Fibroblast of upper back skin (primary cell): ENCODE measurements at places on chromosomes 12 and 14.

DNA sequence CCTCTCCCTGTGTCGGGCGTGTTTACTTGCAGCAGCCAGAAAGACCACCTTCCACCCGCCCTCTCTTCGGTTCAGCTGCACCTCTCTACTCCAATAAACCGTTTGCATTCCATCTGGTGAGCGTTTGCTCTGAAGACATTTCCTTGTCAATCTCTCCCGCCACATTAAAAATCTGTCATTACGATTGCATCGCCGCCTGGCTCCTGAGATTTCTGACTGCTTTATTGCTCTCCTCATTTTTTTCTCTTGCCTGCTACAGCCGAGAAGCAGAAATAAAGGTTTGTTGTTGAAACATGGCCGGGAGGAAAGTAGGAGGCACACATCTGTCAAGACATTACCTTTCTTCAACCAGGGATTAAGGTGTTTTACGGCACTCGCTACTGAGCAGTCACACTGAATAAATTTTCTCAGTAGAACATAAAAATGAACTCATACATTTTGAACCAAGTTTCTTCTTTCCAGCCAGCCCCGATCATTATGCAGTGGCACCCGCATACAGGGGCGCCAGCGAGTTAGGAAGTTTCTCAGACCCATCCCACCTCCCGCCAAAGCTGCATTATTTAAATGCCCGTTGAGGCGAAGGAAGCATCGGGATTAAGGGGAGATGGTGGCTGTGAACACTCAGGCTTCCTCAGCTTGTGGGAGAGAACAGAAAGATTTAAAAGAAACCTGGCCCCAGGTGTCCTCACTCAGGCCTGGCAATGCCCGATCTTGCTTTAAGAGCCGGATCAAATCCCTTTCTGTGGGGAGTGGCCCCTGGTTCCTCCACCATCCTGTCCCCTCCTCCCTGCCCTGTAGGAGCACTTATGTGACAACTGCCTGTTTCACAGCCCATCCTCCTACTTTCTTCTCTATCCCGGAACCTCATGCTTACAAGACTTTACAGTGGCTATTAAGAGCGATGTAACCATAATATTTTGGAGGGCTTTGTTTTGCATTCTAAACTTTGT is 1108.9 kb downstream of the BCL11B start:
- no peak for DNase-seq

- DNase-seq: peak; percentile 1
Measured at GRCh38 chr12:108129017-108129812, at the start of gene WSCD2. Gene WSCD2 (plus strand): TSS chr12:108129288. CDS start chr12:108195833, 66,545 bp downstream.

DNA sequence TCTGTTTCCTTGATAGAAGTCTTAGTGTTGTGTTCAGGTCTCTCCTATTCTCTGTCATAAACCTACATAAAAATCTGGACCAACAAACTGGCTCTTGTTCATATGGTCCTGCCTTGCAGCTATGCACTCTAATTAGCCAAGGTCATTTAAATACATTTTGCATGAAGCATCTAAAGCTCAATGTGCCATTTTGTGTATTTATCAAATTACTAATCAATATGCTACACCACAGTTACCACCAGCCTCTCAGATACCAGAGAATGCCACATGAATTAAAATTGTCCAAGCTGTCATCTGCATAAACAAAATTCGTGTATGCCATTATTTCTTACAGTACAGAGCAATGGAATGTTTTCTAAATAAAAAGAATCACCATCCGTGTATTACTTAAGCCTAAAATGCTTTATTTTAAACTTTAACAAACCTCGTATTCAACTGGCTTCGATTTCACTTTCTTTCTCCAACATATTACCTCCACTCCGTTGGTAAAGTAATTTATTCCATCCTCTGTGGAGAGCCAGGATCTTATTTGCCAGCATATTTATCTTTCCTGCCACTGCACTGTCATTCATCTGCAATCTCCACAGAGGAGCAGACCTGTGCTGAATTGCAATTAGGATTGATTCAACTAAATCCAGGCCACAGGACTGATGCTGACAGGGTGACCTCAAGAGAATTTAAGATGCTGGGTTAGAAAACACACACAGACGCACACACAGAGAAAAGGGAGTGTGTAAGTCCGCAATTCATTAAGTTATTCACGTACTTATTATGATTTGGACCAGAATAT is 284.1 kb upstream of the FOXG1 start:
- DNase-seq: no peak

- no peak for DNase-seq
Measured at GRCh38 chr14:102249981-102250380, 55.0 kb downstream of the MOK start.

DNA sequence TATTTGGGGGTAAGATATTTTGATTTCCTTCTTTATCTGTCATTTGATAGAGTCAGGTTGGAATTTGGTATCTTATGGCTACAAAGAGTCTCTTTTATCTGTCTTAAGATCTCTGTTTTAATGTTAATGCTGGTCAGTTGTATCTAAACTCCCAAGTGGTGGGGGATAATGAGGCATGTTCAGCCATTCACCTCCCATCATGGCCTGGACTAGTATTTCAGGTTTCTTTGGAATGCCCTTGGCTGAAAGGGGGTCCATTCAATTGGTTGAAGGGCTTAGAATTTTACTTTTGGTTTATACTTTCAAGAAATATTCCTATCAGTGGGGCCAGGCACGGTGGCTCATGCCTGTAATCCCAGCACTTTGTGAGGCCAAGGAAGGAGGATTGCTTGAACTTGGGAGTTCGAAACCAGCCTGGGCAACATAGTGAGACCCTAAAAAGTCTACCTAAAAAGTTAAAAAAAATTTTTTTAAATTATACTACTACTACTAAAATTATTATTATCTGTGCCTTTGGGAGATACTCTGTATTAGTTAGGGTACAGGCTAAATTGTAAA is 4.7 kb downstream of the DGLUCY start:
- no peak for DNase-seq

- DNase-seq: no peak
Measured at GRCh38 chr14:76765461-76765931, 4.2 kb downstream of the VASH1 start.
